CD14-positive monocyte (primary cell): ENCODE measurements at places on chromosomes 2 and 18. TPM values are rescaled to one million over a fixed set of nuclear protein-coding genes. Genes with fewer than 3 reads are reported as not detected.

DNA sequence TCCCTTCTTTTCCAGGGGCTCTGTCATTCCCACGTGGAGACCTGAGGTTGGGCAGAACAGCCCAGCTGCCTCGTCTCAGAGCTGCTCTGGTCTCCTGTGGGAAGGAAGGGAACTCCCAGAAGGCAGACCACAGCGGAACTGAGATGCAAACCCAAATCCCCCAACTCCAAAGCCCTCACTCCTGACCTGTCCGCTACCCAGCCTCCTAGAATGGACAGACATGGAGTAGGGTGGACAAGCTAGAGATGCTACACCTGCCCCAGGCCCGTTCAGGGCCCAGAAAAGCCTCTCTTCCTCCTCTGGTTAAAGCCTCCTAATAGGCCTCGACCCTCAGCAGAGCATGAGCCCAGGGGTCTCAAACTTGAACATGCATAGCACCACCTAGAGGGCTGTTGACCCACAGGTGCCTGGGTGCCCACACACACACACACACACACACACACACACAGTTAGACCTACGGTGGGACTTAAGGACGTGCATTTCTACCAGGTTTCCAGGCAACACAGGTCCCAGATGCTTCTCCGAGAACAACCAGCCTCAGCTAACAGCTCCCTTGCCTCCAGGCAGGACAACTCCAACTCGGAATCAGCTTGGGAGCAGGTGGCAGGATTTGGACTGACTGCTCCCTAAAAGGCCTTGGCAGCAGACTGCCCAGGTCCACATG, 93.5 kb downstream of the TNS1 start:
- no peak for DNase-seq
- no peaks in the 10 kb centered on the region for H3K36me3 ChIP-seq
- H3K27ac ChIP-seq: no peak overlapping the region
- H3K4me3 ChIP-seq: no peak overlapping the region
- H3K27me3 ChIP-seq: no peaks in the 10 kb centered on the region

- no peaks in the 10 kb centered on the region for H3K36me3 ChIP-seq
- DNase-seq: no peak
- H3K27me3 ChIP-seq: no peaks in the 10 kb centered on the region
- no peak overlapping the region for H3K4me3 ChIP-seq
These were observed 119.5 kb downstream of the LRRTM1 start for GRCh38 chr2:80185091-80185490.

- no peaks in the 10 kb centered on the region for H3K36me3 ChIP-seq
- no peak overlapping the region for H3K27ac ChIP-seq
- H3K27me3 ChIP-seq: no peaks in the 10 kb centered on the region
- no peaks in the 10 kb centered on the region for H3K4me1 ChIP-seq
- no peak overlapping the region for H3K4me3 ChIP-seq
These were observed 65.7 kb downstream of the MCFD2 start for GRCh38 chr2:46849721-46850556.

DNA sequence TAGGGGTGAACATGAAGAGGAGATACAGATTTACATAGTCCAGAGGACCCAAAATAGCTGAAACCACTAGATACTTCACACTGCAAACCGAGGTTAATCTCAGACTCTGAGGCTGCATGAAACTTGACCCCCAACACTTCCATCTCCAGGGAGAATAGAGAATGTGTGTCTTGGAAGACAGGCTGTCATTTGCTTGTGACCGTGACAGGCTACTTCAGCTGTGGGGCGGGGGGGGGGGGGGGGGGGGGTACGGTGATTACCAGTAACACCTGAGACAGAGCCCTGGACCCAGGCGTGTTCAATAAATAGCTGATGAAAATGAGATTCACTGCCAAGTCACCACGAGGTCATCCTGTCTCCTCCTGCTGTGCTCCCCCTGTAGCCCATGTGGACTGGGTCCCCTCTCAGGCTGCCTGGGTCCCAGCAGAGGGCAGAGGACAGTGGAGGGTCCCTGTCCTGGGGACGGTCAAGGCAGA, 5.7 kb upstream of the KLHL29 start:
- H3K27me3 ChIP-seq: peaks cover 38% of the 10 kb centered on the region
- H3K36me3 ChIP-seq: no peaks in the 10 kb centered on the region
- no peak overlapping the region for H3K4me3 ChIP-seq
- H3K4me1 ChIP-seq: peaks cover 13% of the 10 kb centered on the region

CDH19 gene
- not detected for polyA plus RNA-seq

- H3K4me3 ChIP-seq: no peak overlapping the region
- no peaks in the 10 kb centered on the region for H3K36me3 ChIP-seq
These were observed 15.0 kb upstream of the CYP1B1 start for GRCh38 chr2:38090928-38091327.

- H3K36me3 ChIP-seq: no peaks in the 10 kb centered on the region
- no peak for DNase-seq
- H3K27ac ChIP-seq: no peak overlapping the region
- peaks cover 97% of the 10 kb centered on the region for H3K27me3 ChIP-seq
These were observed 1.7 kb downstream of the MEIS1 start for GRCh38 chr2:66436581-66437001.

DNA sequence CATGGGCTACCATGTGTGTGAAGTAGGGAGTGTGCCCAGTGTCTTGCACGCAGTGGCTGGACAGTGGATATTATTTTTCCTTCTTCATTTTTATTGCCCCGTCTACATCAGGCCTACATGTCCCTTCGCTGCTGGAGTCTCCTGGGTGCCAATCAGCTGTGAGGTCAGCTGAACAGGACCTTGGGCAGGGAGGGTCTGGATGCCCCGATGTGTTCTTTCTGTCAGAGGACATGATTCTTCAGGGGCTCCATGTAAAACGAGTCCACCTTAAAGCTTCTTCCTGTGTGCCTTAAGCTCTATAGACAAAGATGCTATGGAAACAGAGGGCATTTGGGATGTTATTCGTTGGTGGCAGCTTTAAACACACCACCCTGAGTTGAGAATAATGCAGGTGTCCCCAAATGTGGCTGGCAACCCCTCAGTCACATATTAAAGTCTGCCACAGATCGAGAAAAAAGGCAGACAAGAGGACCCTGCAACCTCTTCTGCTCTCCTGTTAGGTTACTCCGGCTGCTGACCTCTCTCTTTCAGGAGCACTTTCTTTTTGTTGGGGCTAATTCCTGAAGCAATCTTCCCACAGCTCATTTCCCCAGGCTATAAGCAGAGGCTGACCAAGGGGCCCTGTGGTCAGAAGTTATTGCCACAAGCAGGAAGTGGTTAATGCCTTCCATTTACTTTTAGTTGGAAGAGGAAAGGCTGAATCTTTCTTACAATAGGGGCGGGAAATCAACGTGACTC, 20.0 kb downstream of the GREB1 start:
- peaks cover 14% of the 10 kb centered on the region for H3K4me1 ChIP-seq
- H3K36me3 ChIP-seq: no peaks in the 10 kb centered on the region
- H3K27ac ChIP-seq: no peak overlapping the region
- H3K27me3 ChIP-seq: peaks cover 20% of the 10 kb centered on the region

SIX3 gene
- not detected in 2 replicates for polyA plus RNA-seq

- no peak for DNase-seq
- no peaks in the 10 kb centered on the region for H3K36me3 ChIP-seq
- H3K27me3 ChIP-seq: no peaks in the 10 kb centered on the region
- H3K4me3 ChIP-seq: no peak overlapping the region
- H3K27ac ChIP-seq: no peak overlapping the region
These were observed 10.8 kb upstream of the SMAD7 start for GRCh38 chr18:48961547-48961946.

GRCh38 chr2:167134381-167135072, 246.2 kb downstream of the XIRP2 start:
- H3K27me3 ChIP-seq: no peaks in the 10 kb centered on the region
- H3K4me3 ChIP-seq: no peak overlapping the region
- H3K36me3 ChIP-seq: no peaks in the 10 kb centered on the region
- no peak for DNase-seq
- no peaks in the 10 kb centered on the region for H3K4me1 ChIP-seq
- H3K27ac ChIP-seq: no peak overlapping the region

RNF144A gene
- 0.30 TPM for polyA plus RNA-seq

IL1RN gene
- 71.1 and 89.9 TPM in 2 replicates for polyA plus RNA-seq

DNA sequence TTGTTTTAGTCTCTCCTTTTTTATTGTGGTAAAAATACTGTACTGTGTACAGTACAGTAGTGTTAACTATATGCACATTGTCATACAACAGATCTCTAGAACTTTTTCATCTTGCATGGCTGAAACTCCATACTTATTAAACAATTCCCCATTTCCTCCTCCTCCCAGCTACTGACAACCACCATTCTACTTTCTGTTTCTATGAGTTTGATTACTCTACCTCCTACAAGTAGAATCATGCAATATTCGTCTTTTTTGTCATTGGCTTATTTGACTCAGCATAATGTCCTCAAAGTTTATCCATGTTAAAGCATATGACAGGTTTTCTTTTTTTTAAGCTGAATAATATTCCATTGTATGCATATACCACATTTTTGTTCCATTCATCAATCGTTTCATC, 338.2 kb downstream of the AGPS start:
- no peaks in the 10 kb centered on the region for H3K27me3 ChIP-seq
- no peak for DNase-seq
- no peaks in the 10 kb centered on the region for H3K36me3 ChIP-seq
- no peak overlapping the region for H3K27ac ChIP-seq
- H3K4me3 ChIP-seq: no peak overlapping the region
- no peaks in the 10 kb centered on the region for H3K4me1 ChIP-seq

GALNT5 gene
- polyA plus RNA-seq: not detected

GRCh38 chr2:239472235-239472775, 71.5 kb upstream of the HDAC4 start:
- peaks cover 2% of the 10 kb centered on the region for H3K27me3 ChIP-seq
- no peaks in the 10 kb centered on the region for H3K4me1 ChIP-seq
- no peak overlapping the region for H3K27ac ChIP-seq
- no peaks in the 10 kb centered on the region for H3K36me3 ChIP-seq
- DNase-seq: no peak
- no peak overlapping the region for H3K4me3 ChIP-seq

DNA sequence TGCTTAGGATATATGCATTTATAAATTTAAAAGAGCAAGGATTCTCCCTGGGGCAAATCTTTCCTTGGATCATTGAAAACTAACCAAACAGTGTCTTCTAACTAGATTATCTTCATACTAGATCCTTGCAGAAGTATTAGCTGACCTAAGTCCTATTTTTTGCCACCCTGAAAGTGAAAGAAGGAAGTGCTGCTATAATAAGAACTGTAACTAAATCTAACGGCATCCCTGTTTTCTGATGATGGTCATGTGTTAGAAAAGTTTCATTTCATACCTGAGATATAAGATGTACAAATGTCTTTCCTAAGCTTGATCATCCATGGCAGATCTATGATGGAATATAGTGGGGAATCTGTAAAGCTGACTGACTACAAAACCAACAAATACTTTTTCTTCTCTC, 102.7 kb downstream of the MAP2 start:
- H3K4me3 ChIP-seq: peak overlapping the region; percentile 40
- peak; percentile 46 for DNase-seq
- no peaks in the 10 kb centered on the region for H3K36me3 ChIP-seq
- H3K27ac ChIP-seq: peak overlapping the region; percentile 74
- H3K4me1 ChIP-seq: peaks cover 24% of the 10 kb centered on the region

- no peak overlapping the region for H3K27ac ChIP-seq
- H3K27me3 ChIP-seq: peaks cover 6% of the 10 kb centered on the region
- no peak overlapping the region for H3K4me3 ChIP-seq
- peaks cover 3% of the 10 kb centered on the region for H3K4me1 ChIP-seq
- no peaks in the 10 kb centered on the region for H3K36me3 ChIP-seq
These were observed 47.4 kb upstream of the MTCL1 start for GRCh38 chr18:8657873-8658470.

- H3K4me1 ChIP-seq: no peaks in the 10 kb centered on the region
- no peak overlapping the region for H3K27ac ChIP-seq
- no peaks in the 10 kb centered on the region for H3K36me3 ChIP-seq
- no peak for DNase-seq
- H3K27me3 ChIP-seq: no peaks in the 10 kb centered on the region
These were observed 120.9 kb upstream of the SMIM21 start for GRCh38 chr18:75548353-75548905.

DNA sequence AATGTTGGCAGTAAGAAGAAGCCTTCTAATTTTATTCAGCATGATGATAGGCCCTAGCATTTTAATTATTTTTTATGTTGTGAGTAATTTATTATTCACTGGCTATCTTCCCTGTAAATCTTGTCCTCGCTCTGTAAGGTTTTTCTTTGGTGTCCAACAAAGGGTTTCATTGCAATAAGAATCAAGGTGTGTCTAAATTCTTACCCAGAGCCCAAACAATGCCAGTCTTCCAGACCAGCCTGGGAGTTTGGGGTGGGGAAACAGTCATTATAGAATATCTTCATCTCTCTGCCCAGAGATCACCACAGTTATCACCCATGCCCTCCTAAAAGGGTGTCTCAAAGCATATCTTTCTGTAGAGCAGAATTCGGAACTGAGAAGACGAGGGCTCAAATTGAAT, at the start of gene DSG4:
TSS of gene DSG4 (plus strand) at position 301 of the 400 bp plus-strand sequence. CDS start 135 bp downstream, outside the sequence.
- H3K27ac ChIP-seq: no peak within 1 kb of the TSS
- no peaks in the 10 kb centered on the region for H3K36me3 ChIP-seq
- no peak for DNase-seq
- H3K4me1 ChIP-seq: no peaks in the 10 kb centered on the region
- H3K4me3 ChIP-seq: no peak within 1 kb of the TSS
- no peaks in the 10 kb centered on the region for H3K27me3 ChIP-seq

DNA sequence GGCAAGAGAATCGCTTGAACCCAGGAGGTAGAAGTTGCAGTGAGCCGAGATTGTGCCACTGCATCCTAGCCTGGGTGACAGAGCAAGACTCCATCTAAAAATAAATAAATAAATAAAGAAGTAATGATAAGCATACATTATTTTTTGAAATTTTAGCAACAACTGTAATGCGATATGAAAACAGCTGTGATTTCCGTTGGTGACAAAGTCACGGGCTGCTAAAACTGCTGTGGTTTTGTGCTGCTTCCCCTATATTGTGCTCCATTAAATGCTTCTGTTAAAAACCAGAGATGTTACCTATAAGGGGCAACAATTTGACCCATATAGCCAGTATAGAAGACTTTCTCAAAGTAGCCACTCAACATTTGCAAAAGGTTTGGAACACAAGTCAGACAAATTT, 8.3 kb downstream of the TRIM54 start:
- no peak overlapping the region for H3K27ac ChIP-seq
- H3K27me3 ChIP-seq: no peaks in the 10 kb centered on the region
- no peak for DNase-seq
- H3K36me3 ChIP-seq: no peaks in the 10 kb centered on the region

CROCC2 gene
- 0.15 and 0.38 TPM in 2 replicates for polyA plus RNA-seq

DNA sequence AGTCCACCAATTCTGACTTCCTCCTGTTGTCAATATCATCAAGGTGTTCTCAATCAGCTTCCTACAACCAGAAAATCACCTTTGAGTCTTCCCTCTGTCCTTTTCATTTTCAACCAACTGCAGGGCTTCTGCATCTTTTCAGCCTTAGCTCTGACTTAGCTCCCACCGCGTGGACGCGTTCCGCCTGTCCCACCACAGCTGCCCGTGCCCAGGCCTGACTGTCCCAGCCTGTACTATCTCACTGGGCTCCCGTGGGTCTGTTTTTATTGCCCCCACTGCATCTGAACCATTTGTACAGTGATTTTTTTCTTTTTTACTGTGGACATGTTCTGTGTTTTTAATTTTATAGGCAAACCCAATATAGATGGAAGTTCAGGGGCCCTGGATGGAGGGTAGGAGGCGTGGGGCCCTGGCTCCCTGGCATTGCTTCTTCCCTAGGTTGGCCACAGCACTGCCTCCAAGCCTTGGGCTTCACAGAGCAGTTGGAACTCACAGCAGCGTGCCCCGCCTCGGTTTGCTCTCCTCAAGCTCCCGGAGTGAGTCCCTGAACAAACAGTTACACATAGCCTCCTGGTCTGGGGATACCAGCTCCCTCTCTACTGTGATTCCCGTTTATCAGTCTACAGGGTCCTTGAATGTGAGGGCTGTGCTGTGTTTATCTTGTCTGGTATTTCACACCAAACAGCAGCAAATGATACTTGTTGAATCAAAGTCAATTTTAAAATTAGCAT, 280.6 kb upstream of the PXDN start:
- no peak overlapping the region for H3K27ac ChIP-seq
- no peak for DNase-seq
- H3K36me3 ChIP-seq: no peaks in the 10 kb centered on the region
- no peak overlapping the region for H3K4me3 ChIP-seq
- H3K27me3 ChIP-seq: no peaks in the 10 kb centered on the region
- H3K4me1 ChIP-seq: no peaks in the 10 kb centered on the region

FLACC1 gene
- not detected for polyA plus RNA-seq

CRYGD gene
- not detected in 2 replicates for polyA plus RNA-seq
